Daoy (cell line): ENCODE measurements at places on chromosomes 4 and X.

GRCh38 chr4:22897520-22898108 is 204.9 kb downstream of the GBA3 start:
- DNase-seq: peak; percentile 13

- DNase-seq: no peak
Measured at GRCh38 chrX:38560776-38561125, 591 bp upstream of the TSPAN7 start.

DNA sequence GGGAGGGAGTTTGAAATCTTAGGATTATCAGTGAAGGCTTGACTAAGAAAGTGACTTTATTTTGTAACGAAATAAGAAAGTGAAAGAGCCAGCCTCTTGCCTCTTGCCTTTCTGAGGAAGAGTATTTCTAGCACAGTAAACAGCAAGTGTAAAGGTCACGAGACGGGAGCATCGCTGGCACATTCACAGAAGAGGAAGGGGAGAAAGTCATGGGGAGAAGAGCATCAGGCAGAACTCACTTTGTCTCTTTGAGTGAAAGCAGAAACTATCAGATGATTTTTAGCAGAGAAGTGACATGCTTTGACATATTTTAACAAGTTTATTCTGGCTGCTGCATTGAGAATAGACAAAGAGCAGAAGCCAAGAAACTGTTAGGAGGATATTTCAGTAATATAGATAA is 313.8 kb downstream of the CAMK2D start:
- no peak for DNase-seq

GRCh38 chr4:74158466-74159142 is 686 bp downstream of the MTHFD2L start:
- no peak for DNase-seq

- DNase-seq: no peak
Measured at GRCh38 chrX:73289039-73289438, 74.4 kb upstream of the NAP1L2 start.

DNA sequence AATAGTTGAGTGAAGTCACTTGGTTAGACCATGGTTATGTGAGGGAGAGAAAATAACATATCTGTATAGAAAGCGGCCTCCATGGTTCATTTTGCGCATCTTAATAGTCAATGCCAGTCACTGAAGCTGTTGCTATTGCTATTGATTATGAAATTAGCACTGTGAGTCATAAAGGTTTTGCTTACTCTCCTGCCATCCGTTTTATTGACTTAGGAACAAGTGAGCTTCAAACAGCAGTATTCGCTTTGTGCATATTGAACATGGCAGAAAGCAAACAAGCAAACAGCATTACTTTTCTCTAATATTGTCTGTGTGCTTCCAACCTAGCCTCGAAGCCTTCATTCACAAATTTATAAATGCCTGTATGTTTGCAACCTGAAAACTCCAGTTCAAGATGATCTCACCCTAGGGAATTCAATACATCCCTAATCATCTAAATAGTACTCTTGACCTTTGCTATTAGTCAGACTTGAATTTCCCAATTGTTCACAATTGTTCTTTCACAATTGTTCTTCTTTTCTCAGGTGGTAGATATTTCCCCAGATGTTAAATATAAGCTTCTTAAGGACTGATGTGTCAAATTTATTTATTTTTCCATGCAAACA is 55.9 kb upstream of the GABRA2 start:
- no peak for DNase-seq

DNA sequence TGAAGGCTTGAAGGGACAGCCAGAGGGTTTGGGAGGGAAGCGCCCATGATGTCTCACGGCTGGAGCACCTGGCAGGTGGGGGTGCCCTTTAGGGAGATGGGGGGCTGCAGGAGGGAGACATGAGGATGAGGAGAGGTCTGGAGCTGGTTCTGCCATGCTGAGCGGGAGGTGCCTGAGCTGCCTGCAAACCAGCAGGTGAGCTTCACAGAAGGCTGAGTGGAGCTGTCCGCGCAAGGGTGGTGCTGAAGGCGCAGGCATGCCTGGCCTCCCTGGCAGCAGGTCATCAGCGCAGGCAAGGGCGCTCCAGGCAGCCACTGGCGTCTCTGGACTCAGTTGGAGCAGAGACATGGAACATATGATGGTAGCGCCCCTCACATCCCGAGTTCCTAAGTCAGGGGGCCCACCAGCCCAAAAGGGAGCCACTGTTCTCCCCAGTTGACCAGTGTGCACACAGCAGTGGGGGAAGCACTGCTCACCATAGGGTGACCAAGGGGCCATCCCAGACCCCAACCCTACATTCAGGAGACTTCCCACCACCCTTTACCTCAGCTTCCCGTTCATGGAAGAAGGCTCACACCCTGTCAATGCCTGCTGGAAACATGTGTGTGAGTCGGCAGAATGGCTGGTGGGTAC is 25.8 kb downstream of the ADRA2C start:
- DNase-seq: peak; percentile 42

DNA sequence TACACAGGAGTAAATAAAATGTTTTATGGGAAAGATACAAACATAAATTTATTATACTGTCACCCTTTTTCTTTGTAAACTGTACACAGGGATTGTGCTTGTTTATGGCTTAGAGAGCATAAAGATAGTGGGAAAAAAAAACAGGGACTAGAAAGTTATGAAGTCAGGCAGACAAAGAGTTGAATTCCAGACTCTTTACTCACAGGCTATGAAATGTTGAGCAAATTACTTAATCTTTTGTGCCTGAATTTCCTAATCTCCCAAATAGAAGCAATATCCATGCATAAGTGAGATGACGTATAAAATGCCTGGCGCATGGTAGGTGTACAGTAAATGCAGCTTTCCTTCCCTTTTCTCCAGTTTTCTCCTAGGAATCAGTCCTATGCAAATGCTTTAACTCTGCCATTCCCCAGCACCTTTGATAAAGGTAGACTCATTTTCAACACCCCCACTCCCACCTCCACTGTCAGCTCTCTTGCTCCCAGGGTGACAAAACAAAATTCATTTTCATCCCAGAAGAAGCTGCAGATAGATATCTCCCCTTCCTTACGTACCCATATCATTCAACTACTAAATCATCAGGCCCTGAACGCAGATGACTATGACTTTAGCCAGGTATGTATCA is 44.5 kb upstream of the BTC start:
- DNase-seq: no peak
